ENCODE measurements at places on chromosomes 16 and 17.

DNA sequence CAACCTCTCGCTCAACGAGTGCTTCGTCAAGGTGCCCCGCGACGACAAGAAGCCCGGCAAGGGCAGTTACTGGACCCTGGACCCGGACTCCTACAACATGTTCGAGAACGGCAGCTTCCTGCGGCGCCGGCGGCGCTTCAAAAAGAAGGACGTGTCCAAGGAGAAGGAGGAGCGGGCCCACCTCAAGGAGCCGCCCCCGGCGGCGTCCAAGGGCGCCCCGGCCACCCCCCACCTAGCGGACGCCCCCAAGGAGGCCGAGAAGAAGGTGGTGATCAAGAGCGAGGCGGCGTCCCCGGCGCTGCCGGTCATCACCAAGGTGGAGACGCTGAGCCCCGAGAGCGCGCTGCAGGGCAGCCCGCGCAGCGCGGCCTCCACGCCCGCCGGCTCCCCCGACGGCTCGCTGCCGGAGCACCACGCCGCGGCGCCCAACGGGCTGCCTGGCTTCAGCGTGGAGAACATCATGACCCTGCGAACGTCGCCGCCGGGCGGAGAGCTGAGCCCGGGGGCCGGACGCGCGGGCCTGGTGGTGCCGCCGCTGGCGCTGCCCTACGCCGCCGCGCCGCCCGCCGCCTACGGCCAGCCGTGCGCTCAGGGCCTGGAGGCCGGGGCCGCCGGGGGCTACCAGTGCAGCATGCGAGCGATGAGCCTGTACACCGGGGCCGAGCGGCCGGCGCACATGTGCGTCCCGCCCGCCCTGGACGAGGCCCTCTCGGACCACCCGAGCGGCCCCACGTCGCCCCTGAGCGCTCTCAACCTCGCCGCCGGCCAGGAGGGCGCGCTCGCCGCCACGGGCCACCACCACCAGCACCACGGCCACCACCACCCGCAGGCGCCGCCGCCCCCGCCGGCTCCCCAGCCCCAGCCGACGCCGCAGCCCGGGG, 1.3 kb downstream of the FOXC2 start:
- DNase-seq, result no peak

GRCh38 chr16:81715358-81716196, 63.5 kb upstream of the PLCG2 start:
- no peak for DNase-seq

- peak; percentile 39 for DNase-seq
Observed at GRCh38 chr17:489758-490329, 137.2 kb upstream of the RPH3AL start.

DNA sequence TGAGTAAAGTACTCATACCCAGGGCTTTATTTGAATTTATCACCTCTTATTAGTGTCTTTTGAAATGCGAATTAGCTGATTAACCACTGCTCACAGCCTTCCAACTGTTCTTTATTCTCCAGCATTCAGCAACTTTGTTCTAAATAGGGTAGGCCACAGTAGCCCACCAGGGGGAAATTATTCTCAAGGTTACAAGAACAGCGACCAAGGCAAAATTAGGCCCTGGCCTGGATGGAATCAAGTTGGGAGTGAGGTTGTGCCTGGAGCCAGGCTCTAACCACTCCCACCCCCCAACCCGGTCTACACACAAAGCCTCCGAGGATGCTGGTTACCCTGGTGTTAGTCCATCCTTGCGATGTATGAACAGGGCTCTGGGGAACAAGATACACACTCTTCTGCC, 245.5 kb downstream of the STX8 start:
- DNase-seq, result no peak

GRCh38 chr16:67395458-67396158, 2.3 kb upstream of the TPPP3 start:
- DNase-seq, result no peak

DNA sequence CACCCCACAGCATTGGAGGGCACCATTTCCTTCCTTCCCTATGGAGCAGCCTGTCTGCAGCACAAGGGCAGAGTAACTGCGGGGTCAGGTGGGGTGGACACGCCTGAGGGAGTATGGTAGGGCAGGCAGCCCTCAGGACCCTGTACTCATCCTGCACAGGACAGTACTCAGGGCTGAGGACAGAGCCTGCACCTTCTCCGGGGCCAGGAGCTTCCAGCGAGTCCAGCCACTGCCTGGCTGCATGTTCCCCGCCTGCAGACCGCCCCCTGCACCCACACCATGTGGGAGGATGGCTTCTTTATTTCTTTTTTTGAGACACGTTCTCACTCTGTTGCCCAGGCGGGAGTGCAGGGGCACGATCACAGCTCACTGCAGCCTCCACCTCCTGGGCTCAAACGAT, 47.6 kb upstream of the CDC42EP4 start:
- no peak for DNase-seq

DNA sequence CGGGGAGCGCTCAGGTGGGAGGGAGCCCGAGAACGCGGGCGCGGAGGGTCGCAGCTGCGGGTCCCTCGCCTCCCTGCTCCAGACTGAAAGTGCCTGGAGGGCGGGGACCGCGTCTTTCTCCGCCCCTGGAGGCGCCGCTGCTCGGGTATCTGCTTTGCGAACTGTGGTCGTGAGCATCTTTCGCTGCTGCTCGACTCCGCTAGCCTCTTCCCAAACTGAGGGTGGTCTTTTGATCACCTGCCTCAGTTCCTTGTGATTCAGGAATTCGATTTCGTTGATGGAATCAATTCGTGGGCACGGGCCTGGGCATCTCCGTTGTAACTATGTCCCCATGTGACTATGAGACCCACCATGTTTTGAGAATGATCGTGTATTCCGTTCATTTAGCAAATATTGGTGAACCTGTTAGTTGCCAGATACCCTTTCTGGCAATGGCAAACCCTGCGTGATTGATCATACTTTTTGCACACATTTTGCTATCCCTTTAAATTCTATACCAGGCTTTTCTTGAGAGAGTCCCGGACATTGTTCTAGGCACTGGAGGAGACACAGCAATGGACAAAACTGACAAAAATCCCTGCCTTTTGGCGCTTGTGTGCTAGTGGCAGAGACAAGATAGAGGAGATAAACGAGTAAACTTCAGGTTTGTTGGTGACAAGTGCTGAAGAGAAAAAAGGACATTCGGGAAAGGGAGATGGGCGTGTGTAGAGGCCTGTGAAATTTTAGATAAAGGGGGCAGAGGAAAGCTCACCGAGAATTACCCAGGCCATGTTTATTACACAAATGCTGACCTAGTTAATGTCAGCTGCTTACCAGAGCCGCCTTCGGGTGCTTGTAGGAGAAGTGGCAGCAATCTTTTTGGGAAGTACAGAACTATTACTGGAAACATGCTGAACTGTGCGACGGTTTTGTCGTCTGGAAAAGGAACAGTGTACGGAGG, 948 bp downstream of the UTP18 start:
- no peak for DNase-seq

All from activated T-cell treated with anti-CD3 and anti-CD28 coated beads for 24 hours (primary cell).